ENCODE measurements at places on chromosomes 7 and 10.

- DNase-seq = no peak
Measured at GRCh38 chr10:29322918-29323317, 34.0 kb downstream of the LYZL1 start.

- DNase-seq = no peak
Measured at GRCh38 chr7:143900230-143900766, 1.7 kb downstream of the TCAF1 start.

DNA sequence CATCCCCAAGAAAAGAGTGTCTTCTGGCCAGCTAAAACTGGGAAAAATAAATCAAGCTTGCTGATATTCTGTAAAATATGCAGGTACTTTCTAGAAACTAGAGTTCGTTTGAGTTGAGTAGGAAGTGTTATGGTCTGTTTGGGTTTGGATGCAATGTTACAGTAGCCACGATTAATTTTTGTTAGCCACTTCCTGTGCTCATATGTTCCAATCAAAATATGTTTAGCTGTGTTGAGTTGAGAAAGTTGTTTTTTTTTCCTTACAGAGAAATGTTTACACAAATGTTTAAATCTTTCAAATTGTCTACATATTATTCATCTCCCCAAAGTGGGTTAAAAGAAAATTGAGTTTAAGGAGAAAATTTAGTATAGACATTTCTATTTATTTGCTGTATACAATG is 11.3 kb upstream of the LAMB1 start:
- no peak for DNase-seq

- DNase-seq = no peak
Measured at GRCh38 chr10:18424200-18424599, 227.2 kb downstream of the NSUN6 start.

- no peak for DNase-seq
Measured at GRCh38 chr10:97948822-97949221, 81.6 kb downstream of the CRTAC1 start.
